ENCODE measurements at places on chromosomes 7 and 10.

DNA sequence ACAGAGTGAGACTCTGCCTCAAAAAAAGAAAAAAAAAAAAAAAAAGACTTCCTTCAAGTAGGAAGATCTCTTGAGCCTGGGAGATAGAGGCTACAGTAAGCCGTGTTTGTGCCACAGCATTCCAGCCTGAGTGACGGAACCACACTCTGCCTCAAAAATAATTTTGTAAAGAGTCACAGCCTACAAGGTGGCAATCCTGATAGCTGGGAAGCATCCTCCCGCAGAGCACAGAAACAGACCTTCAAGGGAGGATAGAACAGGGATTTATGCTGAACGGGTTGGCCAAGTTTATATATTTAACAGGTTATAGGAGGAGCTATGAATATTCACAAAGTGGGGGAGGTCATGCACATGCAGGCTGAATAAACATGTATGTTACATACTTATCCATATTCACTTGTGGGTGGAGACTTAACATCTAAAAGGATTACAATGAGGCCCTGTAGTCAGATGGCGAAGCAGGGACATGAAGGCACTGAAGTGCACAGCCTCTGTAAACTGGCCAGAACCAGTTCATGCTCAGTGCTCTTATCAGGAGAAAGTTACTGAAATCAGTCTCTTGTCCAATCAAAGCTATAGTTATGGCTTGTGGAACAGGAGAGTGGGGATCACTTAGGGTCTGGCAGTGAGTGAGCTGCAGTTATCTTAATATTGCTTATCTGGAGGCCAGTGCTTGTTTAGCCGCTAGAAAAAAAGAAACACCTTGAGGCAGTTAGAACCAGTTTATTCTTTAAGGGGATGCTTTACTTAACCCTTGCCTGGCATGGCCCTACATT lies 6.8 kb downstream of the LMBR1 start:
- DNase-seq, result no peak

GRCh38 chr7:31192986-31193385 lies 140.9 kb downstream of the ADCYAP1R1 start:
- DNase-seq, result no peak

DNA sequence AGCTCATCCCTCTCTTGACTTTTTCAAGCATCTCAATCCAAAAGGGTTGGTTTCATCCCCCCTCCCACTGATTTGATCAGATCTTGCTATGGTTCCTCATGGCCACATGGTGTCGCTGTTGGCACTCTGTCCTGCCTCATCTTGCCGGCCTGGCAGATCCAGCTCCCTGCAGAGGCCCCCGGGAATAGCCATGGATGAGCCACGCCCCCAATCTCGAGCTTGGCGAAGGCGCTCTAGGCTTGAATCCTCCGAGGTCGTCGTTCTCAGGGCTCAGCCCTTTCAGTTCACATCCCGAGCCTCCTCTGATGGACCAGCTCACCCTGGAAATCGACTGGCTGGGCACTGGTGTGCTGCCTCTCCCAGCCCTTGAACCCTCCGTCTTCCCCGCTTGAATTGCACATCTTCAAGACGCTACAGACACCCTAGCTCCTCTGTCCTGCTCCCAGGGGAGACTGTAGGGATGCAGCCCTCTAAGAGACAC lies 628.7 kb downstream of the TYW1 start:
- DNase-seq, result peak; percentile 17

DNA sequence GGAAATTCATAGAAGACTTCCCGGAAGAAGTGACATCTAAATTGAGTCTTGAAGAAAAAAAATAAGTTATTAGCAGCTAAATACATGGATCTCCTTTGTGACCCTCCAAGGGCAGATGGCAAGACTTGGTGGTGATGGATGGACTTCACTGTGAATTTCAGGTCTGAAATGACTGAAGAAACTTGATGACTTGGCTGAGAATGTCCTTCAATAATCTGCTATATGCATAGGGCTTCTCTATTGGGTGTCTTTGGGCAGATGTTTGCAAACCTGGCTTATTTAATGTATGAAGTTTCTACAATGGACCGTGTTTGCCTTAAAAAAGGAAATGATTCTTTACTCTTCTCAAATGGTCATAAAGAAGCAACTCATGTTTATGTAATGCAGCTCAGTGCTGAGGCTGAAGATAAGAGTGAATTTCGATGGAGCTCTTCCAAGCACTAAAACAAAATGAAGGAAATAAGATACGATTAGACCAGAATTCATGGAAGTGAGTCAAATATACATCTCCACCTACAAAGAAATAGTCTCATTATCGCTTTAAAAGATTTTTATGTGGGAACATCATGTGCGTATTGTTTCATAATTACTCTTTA lies 116.6 kb upstream of the WDR11 start:
- no peak for DNase-seq

- DNase-seq, result no peak
These were observed 39.3 kb downstream of the SEPTIN7 start for GRCh38 chr7:35839860-35840854.

- peak; percentile 33 for DNase-seq
These were observed 124.9 kb downstream of the DLG5 start for GRCh38 chr10:77801474-77802161.

GRCh38 chr7:155453296-155454182 lies 4.4 kb upstream of the EN2 start:
- DNase-seq, result no peak

DNA sequence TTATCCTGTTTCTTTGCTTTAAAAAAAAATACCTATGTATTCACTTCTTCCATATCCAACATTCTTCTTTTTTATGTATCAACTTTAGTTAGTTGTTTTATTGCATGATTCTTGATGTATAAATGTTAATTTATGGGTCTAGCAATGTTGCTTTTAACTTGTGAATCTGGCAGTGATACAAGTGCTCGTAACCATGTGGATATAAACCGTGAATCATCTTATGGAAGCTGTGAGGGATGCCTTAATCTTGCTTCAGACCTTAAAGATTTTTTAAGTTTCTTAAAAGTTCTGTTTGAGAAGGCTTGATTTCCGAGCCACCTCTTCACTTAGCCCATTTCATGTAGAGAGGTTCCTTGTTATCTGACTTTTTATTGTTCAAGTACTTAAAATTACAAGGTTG lies 25.9 kb downstream of the HELLS start:
- DNase-seq, result no peak

- no peak for DNase-seq
These were observed 75.4 kb downstream of the VOPP1 start for GRCh38 chr7:55496906-55497305.

DNA sequence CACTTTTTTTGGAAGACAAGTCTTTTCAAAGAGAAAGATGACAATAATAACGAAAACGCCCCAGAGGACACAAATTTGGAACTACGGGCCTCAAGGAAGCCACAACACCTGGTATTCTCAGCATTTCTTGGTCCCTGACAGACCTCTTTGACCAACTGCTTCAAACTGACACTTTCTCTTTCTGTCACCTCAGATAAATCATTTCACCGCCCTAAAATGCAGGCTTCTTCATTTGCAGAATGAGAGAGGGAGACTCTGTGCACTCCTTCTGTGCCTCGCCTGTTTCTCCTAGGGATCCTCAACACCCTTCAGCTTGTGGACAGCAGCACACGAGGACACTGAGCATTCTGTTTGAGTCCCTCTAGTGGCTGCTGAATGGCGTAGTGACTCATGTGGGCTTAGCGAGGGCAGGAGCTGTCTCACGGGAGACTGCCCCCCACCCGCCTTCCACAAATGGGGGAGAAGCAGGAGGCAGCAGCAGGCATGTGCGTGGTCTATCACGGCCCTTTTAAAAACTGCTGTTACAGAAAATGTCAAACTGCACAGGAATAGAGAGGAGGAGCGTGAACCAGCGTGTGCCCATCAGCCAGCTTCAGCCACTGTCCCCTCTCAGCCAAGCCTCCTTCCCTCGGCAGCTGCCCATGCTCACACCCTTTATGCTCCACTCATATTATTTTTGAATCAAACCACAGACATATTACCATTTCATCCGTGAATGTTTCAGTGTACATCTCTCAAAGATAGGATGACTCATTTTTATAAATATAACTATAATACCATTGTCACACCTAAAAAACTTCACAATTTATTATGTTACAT lies 41.4 kb downstream of the GSDME start:
- no peak for DNase-seq

GRCh38 chr7:70674571-70675010 lies 457.4 kb upstream of the GALNT17 start:
- DNase-seq, result no peak

DNA sequence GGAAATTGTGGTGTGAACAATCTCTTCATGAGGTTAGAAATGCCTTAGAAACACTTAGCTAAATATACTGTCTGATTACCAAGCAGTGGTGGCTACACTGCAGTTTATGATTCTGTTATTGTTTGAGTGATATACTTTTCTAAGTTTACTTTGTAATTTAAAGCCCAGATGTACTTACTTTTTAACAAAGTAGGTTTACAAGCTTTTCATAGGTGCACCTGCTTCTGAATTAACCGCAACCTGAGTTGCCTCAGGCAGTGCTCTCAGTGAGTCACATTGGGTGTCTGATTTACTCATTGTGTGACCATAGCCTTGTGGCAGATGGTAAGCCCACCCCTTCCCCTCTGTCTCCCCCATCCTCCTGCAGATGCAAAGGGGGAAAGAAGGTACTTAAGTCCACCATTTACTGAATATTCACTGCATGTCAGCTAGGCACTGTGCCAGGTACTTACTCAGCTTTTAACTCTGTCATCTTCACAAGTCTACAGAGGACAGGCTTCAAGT lies 9.0 kb downstream of the MTURN start:
- DNase-seq, result no peak

All from stimulated activated CD4-positive, alpha-beta T cell treated with anti-CD3 and anti-CD28 coated beads, Interleukin-2, amount 100 ng/mL, for 24 hours (primary cell).